ENCODE measurements at places on chromosomes 6 and 20.
A peak's percentile ranks its signal among the peaks of the same experiment; 100 is the strongest.

DNA sequence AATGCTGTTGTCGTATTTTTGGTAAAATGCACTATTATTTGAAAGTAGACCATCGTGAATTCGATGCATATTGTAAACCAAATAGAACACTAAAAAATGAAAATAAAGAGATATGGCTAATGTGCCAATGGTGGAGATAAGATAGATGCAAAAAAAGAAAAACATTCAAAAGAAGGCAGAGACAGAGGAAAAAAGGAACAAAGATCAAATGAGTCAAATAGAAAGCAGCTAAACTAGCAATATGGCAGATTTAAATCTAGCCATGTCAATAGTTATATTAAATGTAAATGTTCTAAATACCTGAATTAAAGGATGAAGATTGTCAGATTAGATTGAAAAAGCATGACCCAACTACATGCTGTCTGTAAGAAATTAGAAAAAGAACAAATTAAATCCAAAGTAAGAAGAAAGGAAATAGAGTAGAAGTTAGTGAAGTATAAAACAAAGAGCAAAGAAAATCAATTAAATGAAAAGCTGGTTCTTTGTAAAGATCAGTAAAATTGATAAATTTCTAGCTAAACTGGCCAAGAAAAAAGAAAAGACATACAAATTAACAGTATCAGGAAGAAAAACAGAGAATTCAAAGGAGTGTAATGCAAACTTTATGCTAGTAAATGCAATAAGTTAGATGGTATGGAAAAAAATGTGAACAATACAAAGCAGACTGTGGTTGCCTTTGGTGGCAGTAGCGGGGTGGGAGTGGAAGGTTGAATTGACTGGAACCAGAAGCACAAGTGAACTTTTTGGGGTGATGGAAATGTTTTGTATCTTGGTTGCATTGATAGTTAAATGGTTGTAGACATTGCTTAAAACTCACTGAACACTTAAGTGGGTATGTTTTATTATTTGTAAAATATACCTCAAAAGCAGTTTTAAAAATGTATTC is 44.8 kb downstream of the PTPN1 start:
- DNase-seq = no peak

- no peak for DNase-seq
Measured at GRCh38 chr6:39543095-39543494, 182.1 kb downstream of the KIF6 start.

- peak; percentile 75 for DNase-seq
Measured at GRCh38 chr6:141562851-141563763, 569.6 kb upstream of the GJE1 start.

DNA sequence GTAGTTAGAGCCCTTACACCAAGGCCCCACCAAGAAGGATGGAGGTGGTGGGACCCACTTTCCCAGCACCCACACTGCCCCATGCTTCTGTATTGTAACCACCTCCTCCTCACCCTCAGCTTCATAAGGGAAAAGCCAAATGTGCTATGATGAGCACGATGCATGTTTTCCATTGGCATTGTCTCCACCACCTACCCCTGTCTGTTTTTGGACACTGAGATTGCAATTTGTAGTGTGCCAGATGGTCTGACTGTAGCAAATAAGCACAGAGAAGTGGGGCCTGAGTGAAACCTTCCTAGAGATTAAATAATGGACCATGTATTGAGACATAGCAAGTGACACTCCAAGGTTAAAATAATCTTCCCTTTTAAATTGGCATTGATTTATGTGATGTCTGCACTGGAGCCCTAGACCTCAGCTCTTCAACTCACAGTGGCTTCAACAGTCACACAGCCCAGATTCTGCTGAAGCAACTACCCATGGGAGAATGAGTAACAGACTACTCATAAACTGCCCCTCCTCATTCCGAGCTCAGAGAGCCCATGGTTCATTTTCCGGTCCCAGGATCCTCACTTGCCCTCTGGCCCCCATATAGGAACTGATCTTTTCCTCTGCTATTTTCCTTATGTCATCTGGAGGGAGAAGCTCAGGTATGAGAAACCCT is 177.9 kb downstream of the COL9A1 start:
- peak; percentile 62 for DNase-seq

GRCh38 chr20:61531553-61532345 is 279.7 kb downstream of the CDH4 start:
- peak; percentile 47 for DNase-seq

DNA sequence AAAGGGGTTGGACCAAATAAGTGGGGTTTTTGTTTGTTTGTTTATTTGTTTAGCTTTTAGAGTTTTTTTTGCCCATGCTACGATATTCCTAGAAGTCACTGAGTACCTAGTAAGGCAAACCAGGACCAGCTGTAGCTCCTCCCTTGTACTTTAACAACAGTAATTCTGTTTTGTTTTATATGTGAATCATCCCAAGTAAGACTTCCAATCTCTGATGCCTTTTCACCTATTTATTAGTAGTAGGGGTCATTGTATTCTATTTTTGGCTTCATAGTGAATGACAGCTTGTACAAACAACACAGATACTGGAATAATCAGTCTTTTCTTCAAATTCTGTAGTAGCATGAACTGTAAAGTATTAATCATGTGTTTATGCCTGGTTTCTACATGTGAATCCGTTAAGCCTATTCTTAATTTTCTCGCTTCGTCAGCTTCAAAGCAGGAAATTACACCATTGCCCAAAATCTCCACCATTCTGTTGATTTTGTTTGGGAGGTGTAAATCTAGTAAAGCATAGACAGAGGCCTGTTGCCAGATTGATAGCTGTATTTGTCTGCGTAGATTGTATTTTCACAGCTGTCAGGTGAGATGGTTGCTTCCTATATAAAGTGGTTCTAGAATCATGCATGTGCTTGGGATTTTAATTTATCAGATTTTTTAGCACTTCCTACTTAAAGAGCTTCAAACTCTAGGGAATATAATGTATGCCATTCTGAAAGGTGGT is 151.5 kb upstream of the FLRT3 start:
- no peak for DNase-seq

DNA sequence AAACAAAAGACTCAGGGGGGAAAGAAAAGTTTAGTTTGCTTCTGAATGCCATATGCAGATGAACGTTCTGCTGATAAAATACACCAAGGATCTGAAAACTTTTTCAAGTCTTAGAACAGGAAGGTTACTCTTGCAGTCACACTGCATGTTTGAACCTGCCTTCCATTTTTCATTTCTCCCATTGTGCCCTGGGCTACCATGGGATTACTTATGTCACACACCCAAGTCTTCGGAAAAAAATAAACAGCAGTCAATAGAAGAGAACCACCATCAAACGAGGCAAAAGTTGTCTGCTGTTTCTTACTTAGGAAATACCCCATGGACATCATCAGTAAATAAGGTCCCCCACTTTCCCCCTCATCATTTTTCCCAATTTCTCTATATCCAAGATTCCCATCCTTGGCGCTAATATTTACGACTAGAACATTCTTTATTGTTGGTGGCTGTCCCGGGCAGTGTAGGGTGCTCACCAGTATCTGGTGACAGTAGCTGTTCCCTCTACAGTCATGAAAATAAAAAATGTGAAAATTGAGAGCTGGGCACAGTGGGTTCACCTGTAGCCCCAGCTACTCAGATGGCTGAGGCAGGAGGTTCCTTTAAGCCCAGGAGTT is 202.5 kb downstream of the BCAS1 start:
- DNase-seq = no peak

- DNase-seq = no peak
Measured at GRCh38 chr6:113888493-113888892, 31.3 kb downstream of the MARCKS start.

GRCh38 chr6:117538615-117539014 is 56.1 kb downstream of the DCBLD1 start:
- DNase-seq = no peak

DNA sequence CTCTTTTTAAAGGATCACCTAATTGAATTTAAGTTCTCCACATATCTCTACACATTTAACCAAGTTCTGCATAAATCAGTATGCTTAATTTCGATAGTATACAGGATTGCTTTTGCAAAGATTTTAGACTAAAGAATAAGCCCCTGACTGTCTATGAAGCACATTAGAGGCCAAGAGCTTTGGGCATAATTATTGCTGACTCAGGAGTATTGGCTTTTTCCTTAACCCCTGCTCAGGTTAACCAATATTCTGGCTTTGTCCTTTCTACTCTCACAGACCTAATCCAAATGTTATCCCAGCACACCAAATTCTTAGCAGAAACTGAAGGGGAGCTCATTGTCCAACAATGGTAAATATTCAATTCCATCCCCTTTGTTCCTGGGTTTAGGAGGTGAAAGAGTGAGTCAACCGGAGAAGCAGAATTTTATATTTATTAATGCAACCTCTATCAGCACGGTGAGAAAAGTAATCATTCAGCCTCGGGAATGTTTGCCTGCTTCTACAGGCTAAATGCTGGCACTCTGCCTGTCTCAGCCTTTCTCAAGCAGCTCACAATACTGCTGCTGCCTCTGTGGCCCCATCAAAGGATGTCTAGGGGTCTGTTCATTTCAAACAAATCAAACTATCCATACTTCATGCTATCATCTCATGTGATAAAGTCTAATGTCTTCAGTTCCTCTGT is 125.0 kb downstream of the SIM1 start:
- DNase-seq = no peak

DNA sequence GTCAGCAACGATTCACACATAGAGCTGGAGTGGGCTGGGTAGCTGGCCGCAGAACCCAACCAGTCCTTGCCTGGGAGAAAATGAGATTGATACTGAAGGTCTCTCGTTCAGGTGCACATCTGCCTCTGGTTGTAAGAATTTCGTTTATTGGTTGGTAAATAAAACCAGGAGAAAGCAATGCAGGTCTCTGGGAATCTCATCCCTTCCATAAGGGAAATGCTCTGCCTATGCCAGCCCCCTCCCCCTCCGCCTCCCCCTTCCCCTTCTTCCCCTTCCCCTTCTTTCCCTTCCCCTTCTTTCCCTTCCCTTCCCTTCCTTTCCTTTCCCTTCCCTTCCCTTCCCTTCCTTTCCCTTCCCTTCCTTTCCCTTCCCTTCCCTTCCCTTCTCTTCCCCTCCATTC is 107.3 kb downstream of the DTD1 start:
- no peak for DNase-seq

- DNase-seq = peak; percentile 56
Measured at GRCh38 chr6:31871046-31871659, 7.6 kb downstream of the SLC44A4 start.

- no peak for DNase-seq
Measured at GRCh38 chr6:104407957-104408356, 451.8 kb downstream of the HACE1 start.

DNA sequence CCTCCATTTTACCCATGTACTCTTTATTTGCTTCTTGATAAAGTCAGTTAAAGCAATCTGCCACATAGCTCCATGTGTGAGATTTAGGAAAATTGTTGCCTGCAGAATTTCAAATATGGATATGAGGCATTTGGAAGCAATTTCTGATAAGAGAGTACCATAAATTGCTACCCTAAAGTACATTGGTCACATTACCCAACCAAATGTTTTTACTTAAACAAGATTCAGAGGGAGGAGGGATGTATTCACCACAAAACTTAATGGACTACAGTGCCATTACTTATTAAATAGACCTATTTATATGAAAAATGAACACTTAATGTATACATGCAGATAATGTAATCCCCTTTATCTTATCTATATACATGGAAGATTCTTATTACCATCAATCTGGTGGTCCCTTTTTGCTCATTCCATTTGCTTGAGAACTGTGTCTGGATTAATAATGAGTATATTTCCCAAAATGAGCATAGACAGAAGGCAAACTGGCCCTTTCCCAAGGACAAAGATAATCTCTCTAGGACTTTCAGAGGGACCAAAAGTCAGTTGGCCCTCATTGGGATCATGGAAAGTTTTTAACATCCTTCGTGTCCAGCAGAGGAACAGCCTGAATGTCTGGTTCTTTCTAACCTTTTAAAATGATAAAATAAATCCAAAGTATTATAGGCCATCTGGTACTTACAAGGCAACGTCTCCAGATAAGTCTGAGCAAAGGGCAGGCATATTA is 526.4 kb downstream of the CBLN4 start:
- DNase-seq = no peak

GRCh38 chr6:154615483-154616025 is 105.1 kb upstream of the CNKSR3 start:
- peak; percentile 83 for DNase-seq

DNA sequence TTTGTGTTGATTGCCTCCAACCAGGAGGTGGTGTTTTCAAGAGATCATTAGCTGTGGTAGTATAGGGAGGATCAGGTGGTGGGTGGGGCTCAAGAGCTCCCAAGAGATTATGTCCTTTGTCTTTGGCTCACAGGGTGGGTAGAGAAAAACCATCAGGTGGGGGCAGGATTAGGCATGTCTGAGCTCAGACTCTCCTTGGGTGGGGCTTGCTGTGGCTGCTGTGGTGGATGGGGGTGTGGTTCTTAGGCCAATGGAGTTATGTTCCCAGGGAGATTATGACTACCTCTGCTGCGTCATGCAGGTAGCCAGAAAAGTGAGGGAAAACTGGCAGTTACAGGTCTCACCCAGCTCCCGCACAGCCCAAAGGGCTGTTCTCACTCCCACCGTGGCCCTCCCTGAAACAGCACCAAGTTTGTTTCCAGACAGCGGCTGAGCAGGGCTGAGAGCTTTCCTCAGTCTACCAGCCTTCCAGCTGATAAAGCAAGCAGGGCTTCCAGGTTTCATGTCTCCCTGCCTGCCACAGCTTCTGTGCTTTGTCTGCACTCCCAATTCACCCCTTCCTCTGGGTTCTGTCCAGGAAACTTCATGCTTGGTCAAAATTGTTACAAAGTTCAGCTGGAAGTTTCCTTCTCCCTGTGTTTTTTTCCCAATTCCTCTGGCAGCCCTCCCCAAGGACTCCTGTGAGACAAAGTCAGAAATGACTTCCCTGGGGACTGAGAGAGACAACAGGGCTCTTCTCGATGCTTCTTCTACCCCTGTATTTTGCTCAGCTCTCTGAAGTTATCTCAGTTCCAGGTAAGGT is 481.1 kb upstream of the MAN1A1 start:
- no peak for DNase-seq

DNA sequence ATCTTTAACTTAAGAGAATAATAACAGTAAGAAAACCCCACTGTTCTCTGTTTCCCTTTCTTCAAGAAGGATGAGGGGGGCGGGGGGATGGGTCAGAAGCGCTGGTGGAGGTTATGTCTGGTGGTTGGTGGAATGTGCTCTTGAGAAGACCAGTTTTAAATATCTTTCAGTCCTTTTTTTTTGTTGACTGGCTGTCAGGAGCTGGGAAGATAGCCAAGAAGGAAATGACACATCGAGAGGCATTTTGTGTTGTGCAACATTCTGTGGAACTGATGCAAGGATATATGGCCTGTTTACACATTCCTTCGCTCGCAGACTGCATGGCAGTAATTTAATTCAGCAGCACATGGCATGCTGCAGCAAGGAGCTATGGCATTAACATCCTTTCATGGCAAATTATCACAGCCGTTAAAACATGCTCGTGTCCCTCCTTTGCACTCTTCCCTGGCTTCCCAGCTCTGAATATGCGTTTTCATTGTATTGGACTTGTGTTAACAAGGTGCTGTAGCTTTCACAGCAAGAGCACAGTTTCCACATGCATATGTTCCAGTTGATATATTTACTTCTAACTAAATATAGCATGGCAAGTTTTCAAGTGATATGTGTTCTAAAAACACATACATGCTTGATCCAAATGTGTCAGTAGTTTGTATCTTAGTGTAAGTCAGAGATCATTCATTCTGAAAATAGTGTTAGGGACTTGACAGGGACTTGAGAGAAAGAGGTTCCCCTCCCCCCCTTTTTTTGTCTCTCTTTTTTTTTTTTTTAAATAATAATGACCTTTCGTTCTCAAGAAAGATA is 68.2 kb upstream of the SUPT3H start:
- peak; percentile 97 for DNase-seq

GRCh38 chr20:45500022-45500421 is 15.4 kb downstream of the SPINT3 start:
- DNase-seq = no peak

- peak; percentile 91 for DNase-seq
Measured at GRCh38 chr20:38152175-38152620, 12.9 kb downstream of the TGM2 start.

Data from ACHN (cell line).